G401 (cell line): ENCODE measurements at places on chromosomes 7 and 10. TPM values are rescaled to one million over a fixed set of nuclear protein-coding genes. Genes with fewer than 3 reads are reported as not detected.

SFRP4 gene
- not detected in 2 replicates for total RNA-seq

GPNMB gene
- 14.3 and 20.3 TPM in 2 replicates for total RNA-seq

TAS2R3 gene
- total RNA-seq: not detected in 2 replicates

CTAGE6 gene
- not detected in 2 replicates for total RNA-seq

KCP gene
- 2.8 and 4.7 TPM in 2 replicates for total RNA-seq

CBX3 gene
- total RNA-seq: 344 and 437 TPM in 2 replicates

- no peak for DNase-seq
Measured at GRCh38 chr7:127252377-127252713, 396 bp downstream of the GRM8 start.

DNA sequence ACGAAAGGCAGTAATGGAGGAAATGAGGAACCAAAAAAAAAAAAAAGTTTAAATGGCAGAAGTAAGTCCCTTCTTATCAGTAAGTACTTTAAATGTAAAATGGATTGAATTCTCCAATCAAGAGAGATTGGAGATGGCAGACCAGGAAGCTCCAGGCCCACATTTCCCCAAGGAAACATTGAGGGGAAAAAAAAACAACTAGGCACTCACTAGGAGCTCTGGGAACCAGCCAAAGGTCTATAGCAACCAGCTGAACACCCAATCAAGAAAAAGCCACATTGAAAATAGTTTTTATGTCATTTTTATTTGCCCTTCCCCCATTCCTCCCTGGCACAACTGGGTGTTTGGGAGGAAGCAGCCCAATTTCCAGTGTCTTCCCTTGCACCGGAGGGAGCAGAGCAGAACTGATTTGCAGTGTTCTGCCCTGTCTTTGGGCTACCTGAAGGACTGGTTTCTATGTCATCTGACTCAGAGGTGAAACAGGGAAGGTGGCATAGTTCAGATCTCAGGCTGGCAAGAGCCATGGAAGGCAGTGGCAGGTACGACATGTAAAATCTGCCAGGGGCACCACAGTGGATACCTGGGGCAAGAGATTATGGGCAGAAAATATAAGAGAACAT is 121.9 kb downstream of the SMURF1 start:
- no peak for DNase-seq

DNA sequence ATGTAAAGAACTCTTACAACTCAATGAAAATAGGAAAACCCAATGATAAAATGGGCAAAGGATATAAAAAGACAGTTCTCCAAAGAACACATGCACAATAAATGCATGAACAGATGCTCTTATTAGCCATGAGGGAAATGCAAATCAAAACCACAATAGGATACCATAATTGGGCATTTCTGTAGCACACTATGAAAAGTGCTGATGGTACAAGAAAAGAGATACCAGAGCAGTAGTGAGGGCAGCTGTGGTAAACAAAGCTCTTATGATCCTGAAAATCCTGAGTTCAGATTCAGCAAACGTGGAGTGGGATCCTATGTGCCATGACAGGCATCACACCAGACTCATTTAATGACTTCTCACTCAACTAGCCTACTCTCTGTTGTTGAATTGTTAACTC is 96.7 kb upstream of the SLC25A13 start:
- no peak for DNase-seq

DNA sequence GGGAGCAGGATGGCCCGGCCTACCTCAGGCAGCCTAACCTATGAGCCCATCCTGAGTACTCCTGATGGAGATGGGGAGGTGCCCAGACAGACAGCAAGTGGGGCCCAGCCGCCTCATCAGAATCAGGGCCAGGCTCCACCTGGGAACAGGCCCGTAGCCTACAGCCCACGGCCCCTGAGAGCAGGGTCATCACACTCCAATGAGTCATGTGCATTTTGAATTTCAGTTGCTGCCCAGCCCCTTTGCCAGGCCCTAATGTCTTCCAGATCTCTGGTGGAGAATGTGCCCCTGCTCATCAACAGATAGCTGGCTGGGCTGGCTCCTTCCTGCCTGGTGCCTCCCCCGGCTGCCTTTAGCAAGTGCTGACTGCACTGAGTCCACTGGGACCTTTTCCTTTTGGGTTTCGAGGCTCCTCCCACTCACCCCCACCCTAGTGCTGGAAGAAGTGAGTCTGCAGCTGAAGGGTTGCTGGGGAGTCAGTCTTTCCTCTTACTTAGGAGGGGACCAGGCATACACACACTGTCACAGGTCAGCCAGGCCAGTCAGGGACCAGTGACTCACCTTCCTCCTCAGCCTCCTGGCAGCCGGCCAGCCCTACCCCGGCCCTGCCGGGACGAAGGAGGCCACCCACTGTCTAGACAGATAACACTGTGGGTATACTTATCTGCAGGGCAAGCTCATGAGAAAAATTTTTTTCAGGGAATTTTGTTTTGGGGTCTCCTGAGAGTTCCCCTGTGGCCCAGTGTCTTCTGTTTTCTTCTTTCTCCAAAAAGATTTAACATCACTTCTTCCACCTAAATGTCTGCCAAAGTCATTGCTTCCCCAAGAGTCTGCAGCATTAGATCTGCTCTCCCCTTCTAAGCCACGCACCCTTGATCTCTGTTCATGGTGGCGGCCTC is 9.1 kb upstream of the ASIC3 start:
- no peak for DNase-seq

- DNase-seq: no peak
Measured at GRCh38 chr7:69677881-69678493, 79.7 kb downstream of the AUTS2 start.

DNA sequence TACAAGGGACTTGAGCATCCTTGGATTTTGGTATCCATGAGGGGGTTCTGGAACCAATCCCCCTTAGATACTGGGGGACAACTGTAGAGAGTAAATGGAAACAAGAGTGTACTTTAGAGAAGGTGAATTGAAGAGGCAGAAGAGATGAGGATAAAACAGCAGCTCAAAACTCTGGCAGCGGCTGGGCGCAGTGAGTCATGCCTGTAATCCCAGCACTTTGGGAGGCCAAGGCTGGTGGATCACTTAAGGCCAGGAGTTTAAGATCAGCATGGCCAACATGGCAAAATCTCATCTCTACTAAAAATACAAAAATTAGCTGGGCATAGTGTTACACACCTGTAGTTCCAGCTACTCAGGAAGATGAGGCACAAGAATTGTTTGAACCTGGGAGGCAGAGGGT is 218.7 kb downstream of the GALNT17 start:
- no peak for DNase-seq

DNA sequence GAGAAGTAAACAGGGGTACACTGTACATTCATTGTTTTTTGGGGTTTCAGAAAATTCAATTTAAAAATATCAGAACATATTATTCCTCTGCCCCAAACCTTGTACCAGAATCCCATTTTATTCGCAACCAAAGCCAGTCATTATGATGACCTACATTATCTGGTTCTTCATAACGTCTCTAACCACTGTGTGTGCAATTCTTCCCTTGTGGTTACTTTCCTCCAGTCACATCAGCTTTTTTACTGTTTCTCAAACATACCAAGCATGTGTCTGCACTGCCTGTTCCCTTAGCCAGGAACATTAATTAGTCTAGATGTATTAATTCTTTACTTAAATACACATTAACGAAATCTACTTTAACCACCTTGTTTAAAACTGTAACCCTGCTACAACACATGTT is 64.8 kb downstream of the THSD7A start:
- no peak for DNase-seq

DNA sequence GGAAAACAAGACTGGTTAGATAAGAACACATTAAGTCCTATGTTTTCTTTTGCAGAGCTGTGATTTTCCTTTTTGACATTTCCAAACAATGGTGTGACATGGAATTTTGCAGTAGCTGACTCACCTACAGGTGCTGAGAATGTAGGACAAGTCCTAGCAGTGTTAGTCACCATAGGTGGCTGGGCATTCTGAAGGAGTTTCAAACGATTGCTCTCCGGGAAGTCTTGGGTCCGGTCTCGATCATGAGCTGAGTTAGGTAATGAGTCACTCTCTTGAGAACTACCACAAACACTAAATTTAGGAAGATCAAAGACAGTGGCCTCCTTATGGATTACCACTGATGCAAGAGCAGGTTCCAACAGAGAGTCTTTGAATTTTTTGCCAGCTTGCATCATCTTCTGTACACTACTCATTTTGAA is 3.6 kb downstream of the FIGNL1 start:
- DNase-seq: no peak

GRCh38 chr7:139396323-139396951 is 36.7 kb downstream of the LUC7L2 start:
- DNase-seq: no peak

GRCh38 chr10:96910488-96911395 is 78.6 kb downstream of the LCOR start:
- DNase-seq: peak; percentile 40

DNA sequence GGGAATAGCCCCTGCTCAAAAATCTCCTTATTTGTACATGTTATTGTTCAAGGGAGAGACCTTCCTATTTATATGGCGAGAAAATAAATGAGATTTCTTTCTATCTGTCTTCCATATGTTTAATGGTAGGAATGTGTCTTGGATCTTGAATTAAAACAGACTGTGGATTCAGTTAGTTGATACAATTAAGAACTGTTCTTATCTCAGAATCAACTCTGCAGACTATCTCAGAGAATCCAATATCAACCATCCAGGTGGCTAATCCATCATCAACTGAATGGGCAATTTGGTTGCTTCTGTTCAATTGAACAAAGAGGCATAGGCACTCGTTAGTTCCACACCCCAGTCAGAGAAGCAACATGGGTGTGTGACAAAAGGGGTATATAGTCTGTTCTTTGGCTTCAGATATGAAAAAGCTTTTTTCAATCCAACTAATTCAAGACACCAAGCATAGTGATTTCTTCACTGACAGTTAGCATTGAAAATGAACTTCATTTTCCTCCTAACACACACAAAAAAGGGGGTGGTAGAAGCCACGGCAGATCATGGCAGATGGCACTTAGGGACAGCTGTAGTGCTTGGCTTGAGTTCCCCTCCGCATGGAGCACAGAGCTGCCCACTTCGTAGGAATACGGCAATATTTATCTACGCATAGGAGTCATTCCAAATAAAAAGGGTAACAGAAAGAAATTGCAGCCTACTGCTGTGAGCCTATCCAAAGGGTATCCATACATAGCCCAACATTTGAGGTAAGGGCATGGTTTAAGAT is 135.9 kb downstream of the KIAA1217 start:
- peak; percentile 65 for DNase-seq

DNA sequence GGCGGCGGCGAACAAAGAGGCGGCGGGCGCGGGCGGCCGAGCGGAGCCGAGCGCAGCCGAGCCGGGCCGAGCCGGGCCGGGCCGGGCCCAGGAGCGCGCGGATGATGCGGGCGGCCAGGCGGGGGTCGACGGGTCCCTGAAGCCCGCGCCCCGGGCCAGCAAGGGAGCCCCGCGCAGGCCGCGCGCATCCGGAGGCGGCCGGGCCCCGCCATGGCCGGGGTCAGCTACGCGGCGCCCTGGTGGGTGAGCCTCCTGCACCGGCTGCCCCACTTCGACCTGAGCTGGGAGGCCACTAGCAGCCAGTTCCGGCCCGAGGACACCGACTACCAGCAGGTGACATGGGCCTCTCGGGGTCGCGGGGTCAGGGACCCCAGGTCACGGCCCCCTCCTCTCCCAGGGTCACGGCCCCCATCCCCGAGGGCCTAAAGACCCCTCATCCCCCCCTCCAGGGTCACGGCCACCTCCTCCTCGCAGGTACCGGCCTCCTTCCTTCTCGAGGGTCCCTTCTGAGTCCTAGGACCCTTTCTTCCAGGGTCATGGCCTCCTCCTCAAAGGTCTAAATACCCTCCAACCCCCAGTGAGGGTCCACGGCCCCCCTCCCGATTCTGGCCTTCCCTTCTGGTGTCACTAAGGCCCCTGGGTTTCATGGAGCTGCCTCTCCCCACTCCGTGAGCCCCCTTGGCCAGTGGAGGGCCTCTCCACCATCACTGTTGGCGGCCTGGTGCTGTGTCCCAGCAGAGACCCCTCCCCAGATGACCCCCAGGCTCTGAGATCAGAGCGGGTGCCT is at the start of gene TTYH3:
TTYH3 (plus strand) TSS at position 41 of the 787 bp plus-strand sequence; CDS start at position 211, 170 bp downstream.
- DNase-seq: no peak

GRCh38 chr7:80272560-80273239 is 138.1 kb downstream of the GNAI1 start:
- DNase-seq: no peak

- no peak for DNase-seq
Measured at GRCh38 chr7:151426904-151427704, 12.8 kb downstream of the CRYGN start.

- no peak for DNase-seq
Measured at GRCh38 chr10:13911821-13912520, 325.2 kb downstream of the PRPF18 start.

DNA sequence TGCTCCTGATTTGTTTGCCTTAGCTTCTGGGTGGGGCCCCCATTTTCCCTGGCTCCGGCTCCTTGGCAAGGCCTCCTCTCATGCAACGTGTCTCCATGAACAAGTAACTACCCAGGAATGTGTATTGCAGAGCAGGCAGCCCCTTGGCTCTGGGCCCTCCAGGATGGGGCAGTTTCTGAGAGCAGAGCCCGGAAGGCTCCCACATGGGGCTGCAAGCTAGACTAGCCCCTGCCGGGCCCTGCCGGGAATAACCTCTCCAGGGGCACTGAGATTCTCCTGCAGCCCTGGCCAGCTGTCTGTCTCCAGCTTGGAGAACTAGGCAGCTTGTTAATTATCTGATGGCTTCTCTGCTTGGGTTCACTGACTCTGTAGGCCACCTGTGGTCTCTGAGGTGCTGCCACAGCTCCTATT is 184.0 kb upstream of the INHBA start:
- no peak for DNase-seq

GRCh38 chr10:110273474-110273873 is 31.2 kb downstream of the SMNDC1 start:
- peak; percentile 73 for DNase-seq

- DNase-seq: no peak
Measured at GRCh38 chr7:116512520-116513188, 12.2 kb upstream of the CAV1 start.

DNA sequence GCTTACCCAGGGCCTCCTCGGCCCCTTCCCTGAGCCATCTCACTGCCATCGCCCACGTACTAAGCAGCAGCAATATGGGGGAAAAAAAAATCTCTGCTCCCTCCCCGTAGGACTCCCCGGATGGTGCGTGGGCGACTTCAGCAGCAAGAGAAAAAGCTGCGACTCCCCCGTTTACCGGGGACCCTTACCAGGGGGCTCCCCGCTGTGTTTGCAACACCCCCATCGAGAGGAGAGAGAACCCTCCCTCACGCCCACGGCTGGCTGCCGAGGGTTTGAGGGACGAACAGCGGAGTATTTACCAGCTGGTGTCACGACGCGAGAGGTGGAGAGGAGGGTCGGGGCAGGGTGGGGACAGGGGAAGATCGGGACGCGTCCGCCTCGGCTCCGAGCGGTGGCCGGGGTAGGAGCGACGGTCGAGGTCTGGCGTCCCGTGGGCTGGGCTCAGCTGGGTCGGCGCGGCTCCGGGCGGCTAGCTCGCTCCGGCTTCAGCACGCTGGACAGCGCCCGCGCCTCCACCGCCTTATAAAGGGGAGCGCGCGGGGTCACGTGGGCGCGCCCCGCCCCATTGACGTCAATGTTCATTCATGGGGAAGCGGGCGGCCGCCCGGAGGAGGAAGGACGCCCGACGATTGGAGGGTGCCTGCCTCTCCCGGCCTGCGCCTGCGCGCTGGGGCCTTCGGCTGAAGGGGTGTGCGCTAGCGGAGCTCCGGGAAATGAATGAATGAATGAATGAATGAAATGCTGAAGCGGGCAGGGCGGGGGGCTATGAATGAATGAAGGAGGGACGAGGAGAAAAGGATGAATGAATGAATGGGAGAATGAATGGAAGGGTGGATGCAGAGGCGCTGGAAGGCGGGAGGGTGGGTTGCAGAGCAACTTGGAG is at the start of gene VGF:
VGF (minus strand) TSS at position 495 of the 883 bp plus-strand sequence. CDS start 726 bp downstream, outside the sequence.
- peak; percentile 91 for DNase-seq
